Hepatocyte (in vitro differentiated cells): ENCODE measurements at places on chromosomes 7 and 10. TPM values are rescaled to one million over a fixed set of nuclear protein-coding genes. Genes with fewer than 3 reads are reported as not detected.

The GRID2IP gene
- total RNA-seq, result 0.44 and 0.73 TPM in 2 replicates

DNA sequence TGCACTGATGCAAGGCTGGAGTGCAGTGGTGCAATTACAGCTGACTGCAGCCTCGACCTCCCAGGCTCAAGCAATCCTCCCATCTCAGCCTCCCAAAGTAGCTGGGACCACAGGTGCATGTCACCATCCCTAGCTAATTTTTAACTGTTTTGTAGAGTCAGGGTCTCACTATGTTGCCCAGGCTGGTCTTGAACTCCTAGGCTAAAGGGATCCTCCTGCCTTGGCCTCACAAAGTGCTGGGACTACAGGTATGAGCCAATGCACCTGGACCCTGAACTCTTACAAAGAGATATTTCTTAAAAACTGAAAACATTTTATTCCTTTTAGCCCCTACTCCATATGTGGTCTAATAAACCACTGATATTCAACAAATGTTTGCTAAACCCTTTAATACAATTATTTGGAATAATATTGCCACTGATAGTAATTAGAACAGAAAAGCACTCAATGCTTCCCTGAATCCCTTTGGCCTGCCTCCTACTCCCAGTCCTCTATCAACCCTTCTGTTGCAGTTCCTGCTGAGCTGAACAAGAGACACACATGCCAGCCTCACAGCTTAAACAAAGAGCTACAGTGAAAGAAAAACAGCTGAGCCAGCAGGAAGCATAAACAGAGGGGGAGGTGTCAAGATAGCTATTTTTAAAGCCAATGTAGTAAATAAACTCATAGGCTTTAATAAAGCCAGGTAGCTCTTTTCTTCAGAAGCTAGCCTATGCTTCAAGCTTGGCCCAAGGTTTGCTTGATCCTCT is 7.0 kb upstream of the GNAI1 start:
- H3K4me1 ChIP-seq, result no peaks in the 10 kb centered on the region
- peak; percentile 35 for DNase-seq
- H3K4me3 ChIP-seq, result no peak overlapping the region
- H3K27ac ChIP-seq, result no peak overlapping the region
- no peaks in the 10 kb centered on the region for H3K27me3 ChIP-seq

- H3K4me1 ChIP-seq, result no peaks in the 10 kb centered on the region
- H3K4me3 ChIP-seq, result no peak overlapping the region
- no peaks in the 10 kb centered on the region for H3K27me3 ChIP-seq
- peak; percentile 12 for DNase-seq
These were observed 488.0 kb upstream of the POM121L12 start for GRCh38 chr7:52547308-52547910.

The FAM3C gene
- total RNA-seq, result 113 and 119 TPM in 2 replicates

GRCh38 chr7:494906-495305 is 24.7 kb downstream of the PDGFA start:
- DNase-seq, result no peak
- no peak overlapping the region for H3K4me3 ChIP-seq
- no peaks in the 10 kb centered on the region for H3K27me3 ChIP-seq

The ANKRD30A gene
- not detected in 2 replicates for total RNA-seq

DNA sequence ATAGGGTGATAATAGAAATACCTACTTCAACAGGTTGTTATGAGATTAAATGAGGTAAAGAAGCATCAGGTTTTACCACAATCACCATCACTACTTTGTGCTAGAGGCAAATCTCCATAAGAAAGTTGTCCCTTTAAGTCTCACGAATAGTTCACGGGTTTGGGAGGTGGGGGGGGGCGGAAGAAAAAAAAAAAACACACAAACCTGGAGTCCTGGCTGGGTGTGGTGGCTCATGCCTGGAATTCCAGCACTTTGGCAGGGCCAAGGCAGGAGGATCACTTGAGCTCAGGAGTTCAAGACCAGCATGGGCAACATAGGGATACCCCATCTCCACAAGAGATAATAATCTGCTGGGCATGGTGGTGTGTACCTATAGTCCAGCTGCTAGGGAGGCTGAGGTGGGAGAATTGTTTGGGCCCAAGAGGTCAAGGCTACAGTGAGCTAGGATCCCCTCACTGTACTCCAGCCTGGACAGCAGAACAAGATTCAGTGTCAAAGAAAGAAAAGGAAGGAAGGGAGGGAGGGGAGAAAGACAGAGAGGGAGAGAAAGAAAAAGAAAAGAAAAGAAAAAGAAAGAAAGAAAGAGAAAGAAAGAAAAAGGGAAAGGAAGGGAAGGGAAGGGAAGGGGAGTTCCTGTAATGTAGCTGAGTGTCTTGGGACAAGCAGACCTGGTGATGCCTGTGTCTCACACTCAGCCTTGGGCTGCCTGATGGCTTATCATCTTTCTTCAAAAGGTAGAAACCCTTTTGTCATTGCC is 231.4 kb downstream of the CREB5 start:
- peaks cover 4% of the 10 kb centered on the region for H3K4me1 ChIP-seq
- H3K4me3 ChIP-seq, result no peak overlapping the region
- no peak overlapping the region for H3K27ac ChIP-seq
- DNase-seq, result no peak
- no peaks in the 10 kb centered on the region for H3K36me3 ChIP-seq

The OR6V1 gene
- total RNA-seq, result not detected in 2 replicates

DNA sequence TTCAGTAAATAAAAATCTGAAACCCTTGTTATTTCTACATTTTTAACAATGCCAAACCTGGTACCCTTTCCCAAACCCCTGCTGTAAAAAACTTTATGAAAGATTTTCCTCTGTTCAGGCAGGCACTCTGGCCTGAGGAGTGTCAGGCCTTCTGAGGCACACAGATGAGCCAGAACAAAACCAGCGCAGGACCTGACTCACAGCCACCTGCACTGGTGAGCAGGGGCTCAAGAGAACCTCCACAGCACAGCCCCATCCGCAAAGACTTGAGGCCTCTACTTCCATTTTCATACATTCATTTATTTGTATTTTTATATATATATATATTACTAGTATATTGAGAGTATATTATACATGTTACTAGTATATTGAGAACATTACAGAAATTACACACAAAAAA is 49.4 kb downstream of the COBL start:
- H3K27me3 ChIP-seq, result no peaks in the 10 kb centered on the region
- H3K4me3 ChIP-seq, result no peak overlapping the region
- no peak for DNase-seq
- peaks cover 28% of the 10 kb centered on the region for H3K4me1 ChIP-seq

DNA sequence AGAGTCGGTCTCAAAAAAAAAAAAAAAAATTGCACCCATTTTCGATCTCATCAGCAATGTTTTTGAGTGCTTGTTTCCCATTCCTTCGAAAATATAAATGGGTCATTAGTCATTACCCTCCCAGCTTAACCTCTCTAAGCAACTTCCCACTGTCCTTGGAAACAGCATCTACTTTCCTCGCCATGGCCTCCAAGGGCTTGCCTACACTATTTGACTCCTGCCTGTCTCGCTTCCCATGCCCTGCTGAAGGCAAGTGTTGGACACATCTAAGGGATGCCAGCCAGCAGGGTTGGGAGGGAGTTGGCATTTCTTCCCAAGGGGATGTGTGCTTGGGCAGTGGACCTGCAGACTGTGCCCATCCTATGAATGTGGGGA is 12.7 kb upstream of the RHBDD2 start:
- H3K27me3 ChIP-seq, result no peaks in the 10 kb centered on the region
- H3K4me3 ChIP-seq, result no peak overlapping the region
- no peak overlapping the region for H3K27ac ChIP-seq
- H3K4me1 ChIP-seq, result no peaks in the 10 kb centered on the region
- DNase-seq, result no peak
